8988T (cell line): ENCODE measurements at places on chromosomes 13 and 19.

GRCh38 chr13:48828962-48829411, 146.7 kb upstream of the FNDC3A start:
- DNase-seq = no peak

DNA sequence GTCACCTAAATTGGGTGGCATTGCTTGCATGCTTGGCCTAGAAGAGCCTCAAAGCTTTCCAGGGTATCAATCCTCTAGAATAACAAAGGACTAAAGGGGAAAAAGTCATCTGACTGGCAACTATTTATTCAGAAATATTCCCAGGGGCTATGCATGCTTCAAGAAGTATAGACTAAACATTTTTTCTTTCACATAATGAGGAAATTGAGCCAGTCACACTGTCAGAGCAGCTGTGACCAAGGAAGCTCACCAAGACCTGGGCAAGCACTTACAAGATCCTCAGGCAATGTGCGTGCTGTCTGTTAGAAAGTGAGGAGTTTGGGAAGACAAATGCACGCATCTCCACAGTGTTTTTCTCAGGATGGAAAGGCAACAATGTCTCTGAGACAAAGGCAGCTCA, 747.2 kb downstream of the DIAPH3 start:
- no peak for DNase-seq

- no peak for DNase-seq
Measured at GRCh38 chr13:37929308-37929707, 59.7 kb upstream of the TRPC4 start.

DNA sequence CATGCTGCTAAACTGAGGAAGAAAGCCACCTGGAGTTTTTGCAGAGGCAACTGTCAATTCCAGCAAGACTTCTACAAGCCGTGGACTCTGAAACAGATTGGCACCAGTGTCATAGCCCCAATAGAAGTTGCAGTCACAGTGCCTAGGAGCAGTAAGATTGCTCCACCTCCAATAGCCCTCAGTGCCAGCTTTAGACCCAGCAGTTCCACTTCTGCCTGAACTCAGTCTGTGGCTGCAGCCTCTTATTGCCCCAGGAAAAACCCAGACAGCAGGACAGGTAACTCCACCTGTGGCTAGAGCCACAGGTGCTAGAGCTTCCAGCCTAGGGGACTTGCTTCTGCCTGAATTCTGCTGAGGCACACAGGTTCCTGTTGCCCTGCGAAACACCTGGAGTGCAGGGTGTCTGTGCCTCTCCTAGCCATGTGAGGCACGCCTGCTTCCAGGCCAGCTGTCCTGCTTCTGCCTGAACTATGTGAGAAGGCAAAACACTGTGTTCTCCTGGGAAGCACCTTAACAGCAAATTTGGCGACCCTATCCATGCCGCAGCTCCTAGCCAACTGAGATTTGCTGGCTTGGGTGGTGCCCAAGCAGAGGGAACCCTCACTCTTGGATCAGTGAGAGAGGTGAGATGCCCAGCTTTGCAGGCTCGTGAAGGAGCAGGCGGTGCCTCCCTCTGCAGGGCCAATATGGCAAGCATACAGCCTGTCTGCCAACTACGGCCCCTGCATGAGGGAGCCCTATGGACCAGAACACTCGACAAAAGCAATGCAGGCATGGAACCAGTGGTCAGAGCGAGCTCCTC, 607.6 kb downstream of the PCDH17 start:
- DNase-seq = no peak

DNA sequence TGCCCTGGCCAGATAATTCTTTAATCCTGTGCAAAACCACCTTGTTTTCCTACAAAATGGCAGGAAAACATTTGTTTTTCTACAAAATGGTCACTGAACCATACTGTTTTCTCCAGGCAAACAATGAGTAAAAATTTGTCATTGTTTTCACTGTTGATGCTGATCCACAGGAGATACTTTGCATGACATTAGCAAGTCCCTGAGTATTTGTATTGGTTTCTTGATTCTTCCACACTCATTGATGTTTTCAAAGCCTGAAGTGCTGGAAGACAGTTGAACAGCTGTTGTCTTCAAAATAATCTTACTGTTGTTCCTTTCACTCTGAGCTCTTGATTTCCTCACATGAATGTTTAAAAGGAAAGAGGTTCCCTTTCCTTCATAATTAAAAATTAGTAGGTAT, 123.1 kb upstream of the HTR2A start:
- no peak for DNase-seq

DNA sequence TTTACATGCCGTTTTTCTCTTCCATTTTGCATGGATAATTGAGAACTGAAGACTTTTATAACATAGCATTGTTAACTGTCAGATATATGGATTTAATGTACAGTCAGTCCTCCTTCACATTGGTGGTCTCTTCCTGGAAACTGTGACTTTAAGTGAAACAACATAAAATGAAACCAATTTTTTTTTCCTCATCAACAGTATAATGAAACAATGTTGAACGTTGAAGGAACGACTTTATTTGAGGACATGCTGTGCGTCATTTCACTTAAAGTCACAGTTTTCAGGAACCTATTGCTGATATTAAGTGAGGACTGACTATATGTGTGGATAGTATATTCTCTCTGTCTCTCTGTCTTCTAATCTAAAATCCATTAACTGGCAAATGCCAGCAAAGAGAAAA, 54.8 kb downstream of the COG3 start:
- no peak for DNase-seq

- DNase-seq = no peak
Measured at GRCh38 chr13:98370261-98370660, 193.2 kb upstream of the RNF113B start.

DNA sequence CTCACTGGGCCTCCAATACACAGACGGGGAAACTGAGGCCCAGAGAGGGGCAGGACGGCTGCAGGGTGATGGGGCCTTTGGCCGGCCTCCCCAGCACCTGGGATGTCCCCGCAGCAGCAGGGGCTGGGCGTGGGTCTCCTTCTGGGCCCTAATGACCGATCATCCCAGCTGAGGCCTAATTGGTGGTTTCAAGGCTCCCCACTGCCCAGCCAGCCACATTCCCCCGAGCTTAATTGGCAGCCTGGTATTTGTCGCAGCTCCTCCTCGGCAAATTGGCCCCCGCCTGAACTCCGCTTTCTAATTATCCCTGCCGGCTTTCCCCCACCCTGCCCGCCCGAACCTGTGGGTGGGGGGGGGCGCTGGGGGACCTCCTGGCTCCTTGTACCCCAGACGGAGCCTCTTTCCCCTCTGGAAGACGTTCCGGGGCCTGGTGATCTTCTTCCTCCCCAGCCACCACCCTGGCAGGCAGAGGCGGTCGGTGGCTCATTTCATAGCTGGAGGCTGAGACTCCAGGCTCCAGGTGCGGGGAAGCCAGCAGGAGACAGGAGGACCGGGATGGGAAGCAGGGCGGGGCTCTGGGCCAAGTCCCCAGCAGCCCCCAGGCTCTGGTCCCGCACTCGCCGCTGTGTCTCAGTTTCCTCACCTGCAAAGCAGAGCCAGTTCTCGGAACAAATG, 27.2 kb upstream of the WDR18 start:
- DNase-seq = peak; percentile 83

GRCh38 chr19:30376826-30377425, 4.7 kb downstream of the ZNF536 start:
- no peak for DNase-seq

- DNase-seq = no peak
Measured at GRCh38 chr19:17846146-17846545, 1.6 kb downstream of the JAK3 start.

- DNase-seq = no peak
Measured at GRCh38 chr19:18841400-18841799, 9.6 kb downstream of the UPF1 start.

DNA sequence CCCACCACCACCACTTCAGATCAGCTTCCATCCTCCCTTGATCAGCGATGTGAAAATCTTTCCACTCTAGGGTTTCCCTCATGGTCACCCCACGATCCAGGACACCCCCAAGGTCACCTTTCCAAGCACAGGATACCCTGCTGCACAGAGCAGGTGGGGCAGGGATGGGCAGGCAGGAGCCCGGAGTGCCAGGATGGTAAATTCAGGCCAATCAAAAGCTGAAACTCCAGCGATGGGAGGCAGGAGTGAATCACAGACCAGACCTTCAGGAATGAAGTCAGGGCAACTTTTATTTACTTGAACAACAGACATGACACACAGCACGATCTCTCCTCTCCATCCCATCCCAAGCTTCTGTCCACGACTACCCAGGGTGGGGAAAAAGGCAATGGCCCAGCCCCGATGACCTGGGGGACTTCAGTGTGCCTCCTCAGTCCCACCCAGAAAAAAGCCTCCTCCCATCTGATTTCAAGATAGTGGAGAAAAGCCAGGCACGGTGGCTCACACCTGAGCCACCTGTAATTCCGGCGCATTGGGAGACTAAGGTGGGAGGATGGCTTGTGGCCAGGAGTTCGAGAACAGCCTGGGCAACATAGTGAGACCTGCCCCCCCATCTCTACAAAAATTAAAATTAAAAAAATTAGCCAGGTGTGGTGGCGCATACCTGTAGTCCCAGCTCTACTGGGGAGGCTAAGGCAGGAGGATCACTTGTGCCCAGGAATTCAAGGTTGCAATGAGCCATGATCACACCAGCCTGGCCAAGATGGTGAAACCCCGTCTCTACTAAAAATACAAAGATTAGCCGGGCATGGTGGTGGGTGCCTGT, 39.2 kb downstream of the ZSWIM4 start:
- no peak for DNase-seq

- DNase-seq = no peak
Measured at GRCh38 chr13:89027694-89028306, 1356.6 kb downstream of the SLITRK5 start.

DNA sequence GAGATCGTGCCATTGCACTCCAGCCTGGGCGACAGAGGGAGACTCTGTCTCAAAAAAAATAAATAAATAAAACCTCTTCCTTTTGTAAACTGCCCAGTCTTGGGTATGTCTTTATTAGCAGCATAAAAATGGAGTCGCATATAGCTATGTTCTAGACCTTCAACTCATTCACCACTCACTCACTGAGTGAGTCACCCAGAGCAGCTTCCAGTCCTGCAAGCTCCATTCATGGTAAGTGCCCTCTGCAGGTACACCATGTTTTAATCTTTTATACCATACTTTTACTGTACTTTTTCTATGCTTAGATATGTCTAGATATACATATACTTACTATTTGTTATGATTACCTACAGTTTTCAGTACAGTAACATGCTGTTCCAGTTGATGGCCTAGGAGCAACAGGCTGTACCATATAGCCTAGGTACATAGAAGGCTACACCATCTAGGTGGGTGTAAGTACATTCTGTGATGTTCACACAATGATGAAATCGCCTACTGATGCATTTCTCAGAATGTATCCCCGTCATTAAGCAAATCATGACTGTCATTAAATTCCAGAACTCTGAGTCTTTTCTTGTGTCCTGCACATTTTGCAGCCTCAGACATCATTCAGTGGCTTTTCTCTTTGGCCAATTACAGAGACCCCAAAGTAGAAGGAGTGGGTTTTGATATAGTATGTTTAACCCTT, 13.7 kb upstream of the FARP1 start:
- no peak for DNase-seq

- DNase-seq = no peak
Measured at GRCh38 chr19:56098731-56099568, 22.1 kb downstream of the ZNF787 start.

GRCh38 chr13:73039201-73040108, 19.4 kb upstream of the KLF5 start:
- DNase-seq = no peak

DNA sequence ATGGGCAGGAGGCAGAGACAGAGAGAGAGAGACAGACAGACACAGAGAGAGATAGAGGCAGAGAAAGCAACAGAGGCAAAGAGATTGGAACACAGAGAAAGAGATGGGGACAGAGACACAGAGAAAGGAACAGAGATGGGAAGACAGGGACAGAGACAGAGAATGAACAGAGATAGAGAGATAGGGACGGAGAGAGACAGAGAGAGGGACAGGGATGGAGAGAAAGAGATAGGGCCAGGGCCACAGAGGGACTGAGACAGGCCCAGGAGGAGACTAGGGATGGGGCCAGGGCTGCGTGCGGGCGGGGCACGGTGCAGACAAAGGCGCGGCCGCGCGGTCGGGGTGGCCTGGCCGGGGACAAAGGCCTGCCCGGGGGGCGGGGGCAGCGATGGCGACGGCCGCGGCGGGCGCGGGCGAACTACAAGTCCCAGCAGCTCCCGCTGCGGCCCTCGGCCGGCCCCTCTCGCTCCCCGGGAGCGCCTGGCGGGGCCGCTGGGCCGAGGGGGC, at the start of gene ZNF358:
TSS of gene ZNF358 (plus strand) at position 459 of the 507 bp plus-strand sequence. CDS start 3,140 bp downstream, outside the sequence.
- peak; percentile 97 for DNase-seq

DNA sequence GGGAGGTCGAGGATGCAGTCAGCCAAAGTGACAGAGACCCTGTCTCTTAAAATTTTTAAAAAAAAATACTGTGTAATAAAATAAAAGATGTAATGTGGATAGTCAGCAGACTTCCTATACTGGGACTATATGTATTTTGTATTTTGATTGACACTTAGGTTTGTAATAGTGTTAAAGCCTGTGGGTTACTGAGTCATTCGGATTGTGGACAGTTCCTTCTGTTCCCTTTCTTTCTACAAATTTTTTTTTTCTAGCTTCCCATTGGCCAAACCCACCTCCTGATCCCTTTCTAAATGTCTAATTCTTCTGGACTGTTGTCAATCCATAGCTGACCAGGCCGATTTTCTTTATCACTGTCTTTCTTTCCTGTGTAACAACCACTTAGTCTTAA, 108.0 kb downstream of the DNAJC3 start:
- DNase-seq = no peak

GRCh38 chr19:29329460-29330134, 116.6 kb upstream of the UQCRFS1 start:
- DNase-seq = no peak

GRCh38 chr19:40597329-40597838, 3.8 kb upstream of the LTBP4 start:
- DNase-seq = no peak

DNA sequence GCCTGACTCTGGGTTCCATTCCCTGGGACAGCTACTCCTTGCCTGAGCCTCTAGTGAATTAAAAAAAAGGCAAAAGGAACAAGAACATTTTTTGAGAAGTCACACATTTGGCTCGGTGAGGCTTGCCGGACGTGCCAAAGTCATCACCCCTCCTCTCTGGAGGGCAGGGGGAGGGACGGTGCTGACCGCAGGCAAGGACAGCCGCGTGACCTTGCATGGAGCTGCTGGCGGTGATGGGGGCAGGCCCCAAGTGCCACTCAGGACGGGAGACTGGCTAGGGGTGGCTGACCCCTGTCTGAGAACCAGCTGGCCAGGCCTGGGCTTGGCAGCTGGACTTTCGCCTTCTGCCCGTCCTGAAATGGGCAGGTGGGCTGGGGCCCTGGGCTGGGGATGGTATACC, 26.4 kb downstream of the MAP2K2 start:
- no peak for DNase-seq

DNA sequence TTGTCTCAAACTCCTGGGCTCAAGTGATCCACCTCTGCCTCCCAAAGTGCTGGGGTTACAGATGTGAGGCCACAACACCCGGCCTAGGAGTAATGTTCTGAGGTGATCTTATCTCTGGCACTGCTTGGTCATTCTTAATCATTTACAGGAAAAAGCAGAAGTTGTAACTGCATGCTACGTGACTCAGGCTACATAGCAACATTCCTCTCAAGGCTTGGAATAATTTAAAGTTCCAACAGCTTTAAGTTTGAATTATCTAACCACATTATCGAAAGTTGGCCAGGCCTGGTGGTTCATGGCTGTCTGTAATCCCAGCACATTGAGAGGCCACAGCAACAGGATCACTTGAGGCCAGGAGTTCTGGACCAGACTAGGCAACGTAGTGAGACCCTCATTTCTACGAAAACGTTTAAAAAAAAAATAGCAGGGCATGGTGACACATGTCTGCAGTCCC, 3.9 kb upstream of the B9D2 start:
- no peak for DNase-seq

GRCh38 chr19:581399-582111, 8.1 kb upstream of the HCN2 start:
- no peak for DNase-seq

GRCh38 chr13:49220036-49220855, at the start of gene MLNR:
MLNR (plus strand) TSS chr13:49220338; CDS start chr13:49220338, 0 bp downstream.
- no peak for DNase-seq
